ENCODE measurements at places on chromosomes 4 and X. TPM values are rescaled to one million over a fixed set of nuclear protein-coding genes. Genes with fewer than 3 reads are reported as not detected.

The OTC gene
- not detected for total RNA-seq

The GRPR gene
- total RNA-seq, result not detected

The PDE5A gene
- total RNA-seq, result 11.6 TPM

The DCAF8L1 gene
- total RNA-seq, result not detected

The C4orf17 gene
- total RNA-seq, result not detected

The RHOXF2 gene
- total RNA-seq, result not detected

The TASL gene
- total RNA-seq, result not detected

The GRK4 gene
- total RNA-seq, result 3.6 TPM

The SCRG1 gene
- total RNA-seq, result 1.8 TPM

The CD38 gene
- not detected for total RNA-seq

The CSAG3 gene
- total RNA-seq, result not detected

The OTUD6A gene
- not detected for total RNA-seq

The ASMT gene
- not detected for total RNA-seq

The PPA2 gene
- 69.0 TPM for total RNA-seq

The SYNPO2 gene
- total RNA-seq, result 4.2 TPM

The CFAP47 gene
- not detected for total RNA-seq

The SMIM14 gene
- 32.4 TPM for total RNA-seq

The MAOB gene
- total RNA-seq, result not detected

The SULT1E1 gene
- total RNA-seq, result 10.2 TPM

The AFM gene
- total RNA-seq, result not detected

The SGMS2 gene
- 143 TPM for total RNA-seq

The NHSL2 gene
- total RNA-seq, result 0.81 TPM

The CPLX1 gene
- not detected for total RNA-seq

The TLR6 gene
- 0.54 TPM for total RNA-seq

Measured in cardiac atrium fibroblast (primary cell).